ENCODE measurements at places on chromosomes 5 and 9.
A peak's percentile ranks its signal among the peaks of the same experiment; 100 is the strongest.

DNA sequence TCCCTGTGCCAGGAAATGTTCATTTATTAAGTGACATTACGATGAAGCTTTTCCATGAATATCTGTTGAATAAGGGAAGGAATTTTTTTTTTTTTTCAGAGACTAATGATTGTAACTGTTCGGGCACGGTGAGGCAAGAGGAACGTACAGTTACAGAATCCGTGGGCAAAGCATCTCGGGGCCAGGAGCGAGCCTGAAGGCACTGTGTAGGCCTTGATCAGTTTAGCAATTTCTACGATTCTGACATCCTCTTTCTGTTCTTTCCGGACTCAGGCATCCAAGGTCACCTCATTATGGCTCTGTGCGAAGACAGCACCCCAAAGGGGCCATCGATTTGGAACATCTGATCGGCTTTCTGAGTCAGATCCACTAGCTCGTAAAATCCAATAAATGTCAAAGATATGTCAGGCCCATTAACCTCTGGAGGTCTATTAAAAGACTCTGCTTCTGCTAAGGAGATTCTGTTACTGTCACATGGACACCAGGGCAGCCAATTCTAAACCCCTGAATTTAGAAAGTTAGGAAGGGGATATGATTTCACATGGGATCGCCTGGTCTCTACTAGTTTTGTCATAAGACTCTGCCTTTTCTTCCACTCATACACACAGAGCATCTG is 41.4 kb upstream of the BOD1 start:
- DNase-seq: no peak

DNA sequence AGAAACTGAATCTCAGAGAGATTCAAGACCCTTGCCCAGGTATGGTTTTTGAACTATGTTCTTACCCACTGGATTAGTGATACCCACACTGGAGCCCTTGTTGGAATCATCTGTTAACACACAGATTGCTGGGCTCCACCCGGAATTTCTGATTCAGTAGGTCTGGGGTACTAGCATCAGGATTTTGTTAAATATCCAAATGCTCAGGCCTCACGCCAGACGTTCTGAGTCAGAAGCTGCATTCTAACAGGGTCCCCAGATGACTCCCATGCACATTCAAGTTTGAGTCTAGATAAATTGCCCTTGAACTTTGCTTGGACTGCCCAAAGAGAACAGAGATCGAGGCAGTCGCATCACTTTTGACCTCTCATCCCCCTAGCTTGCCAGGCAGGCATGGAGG is 182.0 kb upstream of the WWC1 start:
- DNase-seq: no peak

GRCh38 chr9:114499528-114499927 is 5.7 kb downstream of the WHRN start:
- no peak for DNase-seq

GRCh38 chr5:111781200-111781599 is 24.2 kb upstream of the NREP start:
- no peak for DNase-seq

GRCh38 chr5:395156-395920 is 47.6 kb upstream of the EXOC3 start:
- no peak for DNase-seq

DNA sequence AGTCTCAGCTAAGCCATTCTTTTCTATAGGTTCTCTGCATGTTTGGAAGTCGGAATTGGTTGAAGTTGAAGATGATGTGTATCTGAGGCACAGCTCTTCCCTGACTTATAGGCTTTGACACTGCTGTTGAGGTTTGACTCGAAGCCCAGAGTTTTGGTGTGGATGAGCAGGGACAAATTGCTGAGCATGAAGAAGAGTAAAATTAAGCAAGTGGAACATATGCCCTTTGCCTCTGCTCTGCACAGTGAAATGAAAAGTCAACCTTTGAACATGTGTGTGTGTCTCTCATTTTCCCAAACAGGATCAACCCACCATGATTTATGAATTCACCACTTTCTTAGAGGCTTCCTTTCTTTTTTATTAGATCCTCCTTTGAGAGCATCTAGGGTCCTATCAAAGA is 8.5 kb downstream of the HMHB1 start:
- no peak for DNase-seq

- DNase-seq: no peak
Observed at GRCh38 chr5:78065663-78066062, 228.8 kb downstream of the AP3B1 start.

- DNase-seq: no peak
Observed at GRCh38 chr9:97772145-97772544, 75.0 kb upstream of the XPA start.

DNA sequence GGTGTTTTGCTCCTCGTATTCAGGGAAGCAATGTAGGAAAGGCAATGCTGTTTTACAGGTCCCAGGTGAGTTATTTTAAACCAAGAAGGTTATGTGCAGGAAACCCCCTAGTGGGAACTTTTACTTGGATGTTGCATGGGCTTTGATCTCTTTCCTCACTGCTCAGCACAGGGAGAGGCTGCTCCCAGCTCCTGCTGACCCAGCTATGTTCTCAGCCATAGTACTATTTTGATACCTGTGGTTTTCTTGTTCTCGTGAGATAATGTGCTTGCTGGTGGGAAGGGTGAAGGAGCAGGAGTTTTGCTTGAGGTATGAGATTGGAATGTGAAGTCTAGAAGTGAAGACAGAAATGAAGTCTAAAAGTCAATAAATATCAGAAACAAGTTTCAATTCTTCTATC is 265.6 kb upstream of the FBXL7 start:
- DNase-seq: no peak

- no peak for DNase-seq
Observed at GRCh38 chr9:5872511-5872910, 18.2 kb upstream of the MLANA start.

DNA sequence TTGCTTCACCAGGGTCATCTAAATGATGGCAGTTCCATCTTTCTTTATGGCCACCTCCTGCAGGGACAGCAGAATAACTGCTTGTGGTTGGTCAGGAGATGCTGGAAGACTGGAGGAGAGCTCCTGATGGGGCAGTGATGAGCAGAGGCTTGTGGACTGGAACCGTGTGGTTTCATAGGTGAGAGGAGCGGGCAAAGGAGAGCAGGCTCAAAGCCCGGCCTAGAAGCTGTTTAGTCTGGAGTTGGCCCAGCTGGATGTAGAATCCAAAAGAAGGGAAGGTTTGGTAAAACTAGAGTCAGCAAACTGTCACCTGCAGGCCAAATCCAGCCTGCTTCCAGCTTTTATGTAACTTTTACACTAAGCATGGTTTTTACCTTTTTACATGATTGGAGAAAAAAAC is 32.9 kb upstream of the TLE1 start:
- DNase-seq: no peak

- DNase-seq: no peak
Observed at GRCh38 chr9:28502741-28503140, 929.5 kb upstream of the C9orf72 start.

GRCh38 chr9:21974722-21975409 is 19.3 kb downstream of the CDKN2A start:
- peak; percentile 47 for DNase-seq

- no peak for DNase-seq
Observed at GRCh38 chr5:61352612-61353156, 20.6 kb downstream of the ZSWIM6 start.

- no peak for DNase-seq
Observed at GRCh38 chr5:111337688-111338087, 113.5 kb downstream of the CAMK4 start.

DNA sequence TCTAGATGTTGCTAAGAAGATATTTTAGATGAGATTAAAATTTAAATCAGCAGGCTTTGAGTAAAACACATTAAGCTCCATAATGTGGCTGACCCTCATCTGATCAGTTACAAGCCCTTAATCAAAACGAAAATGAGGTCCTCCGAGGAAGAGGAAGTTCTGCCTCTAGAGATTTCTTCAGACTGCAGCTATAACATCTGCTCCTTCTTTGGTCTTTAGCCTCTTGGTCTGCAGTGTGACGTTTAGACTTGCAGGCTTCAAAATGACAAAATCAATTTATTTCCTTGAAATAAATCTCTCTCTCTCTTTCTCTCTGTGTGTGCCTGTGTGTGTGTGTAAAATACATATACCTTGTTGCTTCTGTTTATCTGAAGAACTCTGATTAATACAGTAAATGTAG is 1429.8 kb upstream of the CDH9 start:
- no peak for DNase-seq

GRCh38 chr5:54090495-54091120 is 219.8 kb downstream of the ARL15 start:
- DNase-seq: no peak

GRCh38 chr5:115661101-115661500 is 35.3 kb upstream of the TMED7 start:
- no peak for DNase-seq

- no peak for DNase-seq
Observed at GRCh38 chr9:17735859-17736258, 157.0 kb downstream of the SH3GL2 start.

- DNase-seq: no peak
Observed at GRCh38 chr5:61280761-61281427, 51.2 kb upstream of the ZSWIM6 start.

GRCh38 chr5:163766936-163767670 is 261.7 kb downstream of the MAT2B start:
- DNase-seq: no peak

GRCh38 chr5:160957312-160957861 is 105.4 kb upstream of the ATP10B start:
- DNase-seq: no peak

DNA sequence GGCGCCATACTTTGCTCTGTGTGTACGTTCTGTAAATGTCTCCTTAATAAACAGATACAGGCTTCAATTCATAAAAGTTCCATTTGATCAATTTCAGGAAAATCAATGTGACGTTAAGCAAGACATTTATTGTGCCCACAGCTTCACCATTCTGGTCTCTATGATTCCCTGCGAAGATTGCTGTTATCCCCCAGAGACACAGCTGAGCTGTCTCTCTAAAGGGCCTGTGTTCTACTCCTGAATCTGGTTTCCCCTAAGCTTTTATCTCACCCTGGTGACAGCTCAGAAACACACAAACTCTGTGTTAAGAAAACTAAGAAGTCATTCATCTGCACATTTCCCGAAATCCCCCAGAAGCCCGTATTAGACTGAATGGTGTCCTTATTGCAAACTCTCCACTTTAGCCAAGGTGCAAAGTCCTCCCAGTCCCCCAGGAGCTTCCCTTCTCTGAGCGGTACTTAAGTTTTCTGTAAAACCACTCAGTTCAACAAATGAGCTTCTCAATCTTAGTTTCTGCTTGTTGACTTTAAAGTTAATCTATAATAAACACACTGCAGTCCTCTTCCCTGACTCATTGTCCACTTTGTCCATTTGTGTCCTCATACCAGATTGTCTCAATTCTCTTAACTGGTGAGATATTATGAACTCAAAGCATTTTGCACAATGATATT is 1.4 kb upstream of the C5orf15 start:
- no peak for DNase-seq

DNA sequence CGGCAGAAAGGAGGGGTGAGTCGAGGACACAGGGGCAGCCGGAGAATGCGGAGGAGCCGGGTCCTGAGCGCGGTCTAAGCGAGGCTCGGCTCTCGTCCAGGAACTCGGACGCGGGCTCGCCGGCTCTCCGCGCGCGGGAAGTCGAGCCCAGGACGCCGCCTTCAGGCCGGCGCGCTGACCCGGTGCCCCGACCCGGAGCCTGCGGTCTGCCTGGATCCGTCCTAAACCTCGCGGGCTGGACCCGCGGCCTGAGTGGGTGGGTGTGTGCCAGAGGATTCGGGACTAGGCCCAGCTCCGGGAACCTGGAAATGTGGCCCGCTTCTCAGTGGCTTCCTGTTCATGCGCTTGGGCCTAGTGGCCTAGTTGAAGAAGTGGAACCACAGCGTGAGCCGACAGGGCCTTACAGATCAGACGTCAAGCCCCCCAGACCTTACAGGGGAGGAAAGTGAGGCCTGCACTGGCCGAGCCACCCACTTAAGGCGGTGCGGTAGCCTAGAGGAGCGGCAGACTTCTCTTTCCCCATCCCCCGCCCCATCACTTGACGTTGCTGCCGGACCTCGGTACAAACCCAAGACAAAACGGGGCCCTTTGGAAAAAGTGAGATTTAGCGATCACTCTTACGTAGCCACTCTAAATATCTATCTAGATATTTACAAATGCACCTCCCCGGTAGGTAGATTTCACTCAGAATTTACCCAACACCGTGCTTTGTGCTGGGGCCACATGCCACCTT is 1.2 kb downstream of the CDKN2B-AS1 start:
- DNase-seq: peak; percentile 60

GRCh38 chr9:92510747-92511146 is 25.0 kb downstream of the ECM2 start:
- no peak for DNase-seq

GRCh38 chr5:180816608-180817534 is 14.3 kb upstream of the MGAT1 start:
- DNase-seq: no peak

DNA sequence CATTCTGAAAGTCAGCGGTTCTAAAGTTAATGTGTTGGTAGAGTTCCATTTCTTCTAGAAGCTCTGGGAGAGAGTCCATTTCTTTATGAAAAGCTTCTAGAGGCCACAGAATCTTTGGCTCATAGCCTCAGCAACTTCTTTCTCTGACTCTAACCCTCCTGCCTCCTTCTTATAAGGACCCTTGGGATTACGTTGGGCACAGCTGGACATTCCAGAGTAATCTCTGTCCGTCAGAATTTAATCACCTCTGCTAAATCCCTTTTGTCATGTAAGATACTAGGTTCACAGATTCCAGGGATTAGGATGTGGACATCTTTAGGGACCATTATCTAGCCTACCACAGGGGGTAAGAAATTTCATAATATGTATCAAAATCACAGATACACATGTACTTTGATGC is 22.6 kb upstream of the ANKDD1B start:
- no peak for DNase-seq

GRCh38 chr5:80291761-80292160 is 28.0 kb upstream of the SPZ1 start:
- no peak for DNase-seq

- DNase-seq: no peak
Observed at GRCh38 chr5:166382031-166382430, 1909.4 kb upstream of the WWC1 start.

DNA sequence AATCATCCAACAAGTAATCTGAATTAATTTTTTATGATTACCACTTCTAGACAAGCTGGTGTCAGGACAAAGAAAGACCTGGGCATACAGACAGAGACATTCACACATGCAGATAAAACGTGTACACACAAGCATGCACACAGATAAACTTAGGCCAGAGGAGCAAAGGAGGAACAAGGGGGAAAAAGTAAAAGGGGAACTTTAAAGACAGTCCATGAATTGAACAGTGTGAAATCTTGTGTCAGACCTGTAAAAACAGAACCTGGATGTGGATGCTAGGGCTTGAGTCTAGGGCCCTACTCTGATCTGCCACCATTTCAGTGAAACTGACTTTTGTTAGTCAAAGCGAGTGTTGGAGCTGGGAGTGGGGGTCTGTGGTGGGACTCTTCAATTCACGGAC is 11.2 kb upstream of the ZSWIM6 start:
- no peak for DNase-seq
